CD4-positive, alpha-beta T cell treated with Interleukin-6 at 100 ng/mL for 8 hours (primary cell): ENCODE measurements at places on chromosomes 2 and 18.

DNA sequence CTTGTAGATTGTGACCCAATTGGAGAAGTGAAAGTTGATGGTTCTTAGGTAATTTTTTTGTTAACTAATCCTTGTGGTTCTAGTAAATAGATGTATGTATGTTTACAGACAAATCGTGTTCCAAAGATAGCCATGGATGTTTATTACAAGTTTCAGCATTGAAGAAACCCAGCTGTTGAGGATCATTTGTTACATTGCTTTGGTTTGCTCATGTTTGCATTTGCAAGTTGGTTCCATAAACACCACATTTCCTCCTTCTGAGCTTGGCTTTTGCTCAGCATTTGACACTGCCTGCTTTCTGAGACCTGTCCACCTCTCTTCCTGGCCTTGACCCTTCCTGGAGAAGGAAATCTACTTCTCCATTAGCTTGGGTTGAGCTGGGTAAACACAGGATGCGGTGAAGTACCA is 1.8 kb upstream of the CCDC68 start:
- no peak for DNase-seq

DNA sequence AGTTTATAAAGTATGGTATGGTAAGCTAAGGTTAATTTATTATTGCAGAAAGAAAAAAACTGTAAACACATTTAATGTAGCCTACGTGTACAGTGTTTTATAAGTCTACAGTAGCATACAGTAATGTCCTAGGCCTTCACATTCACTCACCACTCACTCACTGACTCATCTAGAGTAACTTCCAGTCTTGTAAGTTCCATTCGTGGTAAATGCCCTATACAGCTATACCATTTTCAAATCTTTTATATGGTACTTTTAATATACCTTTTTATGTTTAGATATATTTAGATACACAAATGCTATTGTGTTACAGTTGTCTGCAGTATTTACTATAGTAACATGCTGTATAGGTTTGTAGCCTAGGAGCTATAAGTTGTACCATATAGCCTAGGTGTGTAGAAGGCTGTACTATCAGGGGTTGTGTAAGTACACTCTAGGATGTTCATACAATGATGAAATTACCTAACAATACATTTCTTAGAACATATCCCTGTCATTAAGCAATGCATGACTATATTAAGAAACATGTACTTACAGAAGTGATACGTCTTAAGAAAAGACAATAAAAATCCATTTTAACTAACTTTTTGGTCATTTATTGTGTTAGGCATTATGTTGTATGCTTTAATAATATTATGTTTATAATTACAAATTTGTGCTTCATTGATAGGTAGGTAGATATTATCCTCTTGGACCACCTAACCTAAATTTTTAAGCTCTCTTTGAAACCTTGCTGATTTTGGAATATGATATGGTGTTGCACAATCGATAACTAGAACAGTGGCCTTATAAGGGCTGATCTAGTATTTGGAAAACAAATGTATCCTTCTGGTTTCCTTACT is 51.9 kb downstream of the VRK2 start:
- no peak for DNase-seq

DNA sequence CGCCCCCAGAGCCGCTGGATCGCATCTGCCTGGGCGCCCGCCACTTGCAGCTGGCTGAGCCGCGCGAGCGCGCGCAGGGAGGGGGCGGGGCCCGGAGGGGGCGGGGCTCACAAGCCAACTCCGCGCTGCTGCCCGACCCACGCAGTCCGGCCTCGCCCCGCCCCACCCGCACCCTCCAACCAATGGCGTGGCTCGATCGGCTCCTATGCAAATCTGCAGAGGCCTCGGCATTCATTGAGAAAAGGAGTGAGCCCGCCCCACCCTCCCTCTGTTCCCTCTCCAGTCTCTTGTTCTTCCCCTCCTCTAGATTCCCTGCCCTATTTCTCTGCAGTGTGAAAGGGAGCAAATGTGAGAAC is at the start of gene ALK:
Gene ALK (minus strand): TSS at position 27 of the 356 bp plus-strand sequence. CDS start 927 bp downstream, outside the sequence.
- peak; percentile 16 for DNase-seq

DNA sequence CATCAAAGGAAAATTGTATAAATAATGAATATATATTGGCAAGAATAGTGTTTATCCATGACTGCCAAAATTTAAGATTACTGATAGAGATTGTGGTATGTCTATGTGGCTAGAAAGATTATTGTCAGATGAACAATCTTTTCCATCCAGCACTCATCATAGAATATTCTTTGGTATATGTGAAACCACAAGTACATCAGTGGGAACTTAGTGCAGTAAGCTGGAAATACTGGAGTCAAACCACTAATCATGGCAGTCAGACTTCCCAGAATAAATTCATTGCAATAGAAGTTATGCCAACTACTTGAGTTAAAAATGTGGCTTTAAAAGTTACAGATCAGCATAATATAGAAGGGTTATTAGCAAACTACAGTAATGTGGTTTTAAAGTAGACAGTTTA is 310.3 kb downstream of the GULP1 start:
- DNase-seq, result no peak

GRCh38 chr18:74945774-74946545 is 263.0 kb downstream of the PTGR3 start:
- no peak for DNase-seq

DNA sequence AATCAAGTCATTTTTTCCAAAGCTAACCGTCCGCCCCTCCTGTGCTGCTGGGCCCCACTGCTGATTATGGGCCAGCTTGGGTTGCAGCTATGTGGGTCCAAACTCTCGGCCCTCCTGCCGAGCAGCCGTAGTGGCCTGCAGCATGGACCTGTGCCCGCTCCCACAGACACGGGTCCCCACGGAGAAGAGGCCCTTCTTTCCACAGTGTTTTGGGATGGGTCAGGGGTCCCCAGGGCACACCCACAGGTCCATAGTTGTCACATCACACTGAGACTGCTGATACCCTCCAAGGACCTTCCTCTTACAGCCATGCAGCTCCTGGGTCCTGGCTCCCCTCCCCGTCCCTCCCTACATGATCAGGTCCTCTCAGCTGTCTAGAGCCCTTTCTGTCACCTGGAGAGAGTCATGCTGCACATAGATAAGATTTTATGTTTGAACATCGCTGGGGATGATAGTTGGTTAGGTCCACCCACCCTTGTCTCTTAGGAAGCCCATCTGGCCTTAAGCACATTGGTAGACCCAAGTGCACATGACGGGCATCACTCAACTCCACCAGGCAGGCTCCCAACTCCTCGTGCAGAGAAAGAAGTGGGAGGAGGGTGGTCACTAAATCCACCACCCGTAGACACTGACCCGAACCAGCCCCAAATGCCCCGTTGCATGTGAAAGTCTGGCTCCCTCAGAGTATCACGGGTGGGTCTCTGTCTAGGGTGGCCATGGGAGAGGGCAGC is 17.5 kb downstream of the GPR55 start:
- DNase-seq, result no peak

- DNase-seq, result no peak
These were observed 70.3 kb upstream of the IL1R2 start for GRCh38 chr2:101921319-101921952.

- no peak for DNase-seq
These were observed 208.4 kb downstream of the RAD51AP2 start for GRCh38 chr2:17309741-17310339.

GRCh38 chr2:240205348-240205747 is 64.9 kb upstream of the OTOS start:
- DNase-seq, result no peak

- no peak for DNase-seq
These were observed 2187.6 kb upstream of the CELF4 start for GRCh38 chr18:39753178-39753577.

GRCh38 chr2:185381631-185382030 is 357.0 kb upstream of the FSIP2 start:
- DNase-seq, result no peak

DNA sequence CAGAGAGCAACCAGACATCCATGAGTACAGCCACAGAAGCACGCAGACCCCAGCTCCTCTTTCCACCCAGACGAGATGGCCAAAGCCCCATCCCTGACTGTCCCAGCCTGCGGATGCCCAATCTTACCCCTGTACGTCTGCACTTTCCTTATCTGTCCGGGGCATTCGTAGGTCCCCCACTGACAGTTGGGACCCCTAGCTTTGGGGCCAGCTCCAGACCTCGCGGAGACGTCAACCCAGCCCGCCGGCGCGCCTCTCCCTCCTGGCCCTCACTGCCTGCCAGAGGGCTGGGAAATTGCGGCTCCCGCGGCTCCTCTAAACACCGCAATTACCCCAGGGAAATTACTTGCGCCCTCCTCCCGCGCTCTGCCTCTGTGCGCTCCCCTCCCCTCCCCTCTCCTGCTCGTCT is 2.3 kb downstream of the ECEL1 start:
- DNase-seq, result no peak

GRCh38 chr2:104656571-104657163 is 197.2 kb upstream of the POU3F3 start:
- DNase-seq, result no peak

DNA sequence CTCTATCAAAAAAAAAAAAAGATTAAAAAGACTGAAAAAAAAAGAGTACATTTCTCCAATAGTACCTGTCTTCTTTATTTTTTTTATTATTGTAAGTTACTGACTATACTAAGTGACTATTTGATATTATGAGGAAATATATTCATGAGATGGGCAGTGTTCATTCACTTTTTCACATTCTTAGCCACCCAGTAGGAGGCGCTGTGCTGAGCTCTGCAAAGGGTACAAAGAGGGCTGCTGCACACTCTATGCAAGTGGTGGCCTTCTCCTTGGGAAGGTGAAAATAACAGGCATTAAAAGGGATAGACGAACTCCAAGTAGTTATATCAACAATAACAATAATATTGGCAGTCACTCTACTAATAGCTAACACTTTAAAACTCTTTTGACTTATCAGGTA is 1034.9 kb upstream of the FANCL start:
- DNase-seq, result no peak

- DNase-seq, result peak; percentile 63
These were observed 32.3 kb downstream of the DNMT3A start for GRCh38 chr2:25309402-25309801.

DNA sequence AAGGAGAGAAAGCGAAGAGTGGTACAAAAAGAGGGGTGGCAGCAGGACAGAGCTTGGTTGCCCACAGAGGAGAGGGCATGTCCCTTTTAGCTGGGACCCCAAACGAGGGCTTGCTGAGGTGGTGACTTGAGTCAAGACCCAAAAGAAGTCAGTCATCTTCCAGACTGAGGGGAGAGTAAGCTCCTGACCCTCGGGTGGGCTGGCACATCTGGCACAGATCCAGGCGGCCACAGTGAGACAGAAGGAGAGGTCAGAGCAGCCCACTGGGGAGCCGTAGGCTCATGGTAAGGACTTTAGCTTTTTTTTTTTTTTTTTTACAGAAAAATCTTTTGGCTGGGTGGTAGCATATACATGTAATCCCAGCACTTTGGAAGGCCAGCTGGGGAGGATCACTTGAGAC is 77.9 kb upstream of the ST6GAL2 start:
- no peak for DNase-seq

DNA sequence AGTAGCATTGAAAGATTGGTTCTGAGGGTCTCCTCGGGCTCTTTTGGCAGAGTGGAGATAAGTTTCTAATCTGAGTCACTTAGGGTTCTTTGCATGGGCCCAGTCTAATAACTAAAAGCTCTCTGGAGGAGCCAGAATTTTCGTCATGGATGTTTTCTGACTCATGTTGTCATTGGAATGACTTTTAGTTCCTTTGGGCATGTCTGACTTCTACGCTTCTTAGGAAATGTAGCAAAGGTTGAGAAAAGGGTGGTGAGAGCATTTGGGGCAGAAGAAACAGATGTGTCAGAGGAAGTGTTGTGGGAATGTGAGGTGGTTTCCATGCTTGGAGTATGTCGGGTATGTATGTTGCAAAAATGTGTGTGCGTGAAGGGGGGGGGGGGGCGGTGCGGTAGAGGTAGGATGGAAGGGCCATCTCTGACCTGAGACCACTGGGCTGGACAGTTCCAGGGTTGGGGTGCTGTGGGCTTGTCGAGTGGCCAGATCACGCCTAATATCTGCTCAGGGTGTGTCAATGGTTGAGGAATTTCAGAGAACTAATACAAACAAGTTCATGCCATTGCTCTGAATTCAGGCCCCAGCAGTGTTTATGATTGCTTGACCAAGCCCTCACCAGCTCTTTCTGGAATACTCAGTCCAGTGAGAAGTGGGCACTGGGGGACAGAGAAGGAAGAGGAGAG is 26.9 kb downstream of the KLHL29 start:
- no peak for DNase-seq

- no peak for DNase-seq
These were observed 44.6 kb downstream of the CD8B2 start for GRCh38 chr2:106531676-106532214.

DNA sequence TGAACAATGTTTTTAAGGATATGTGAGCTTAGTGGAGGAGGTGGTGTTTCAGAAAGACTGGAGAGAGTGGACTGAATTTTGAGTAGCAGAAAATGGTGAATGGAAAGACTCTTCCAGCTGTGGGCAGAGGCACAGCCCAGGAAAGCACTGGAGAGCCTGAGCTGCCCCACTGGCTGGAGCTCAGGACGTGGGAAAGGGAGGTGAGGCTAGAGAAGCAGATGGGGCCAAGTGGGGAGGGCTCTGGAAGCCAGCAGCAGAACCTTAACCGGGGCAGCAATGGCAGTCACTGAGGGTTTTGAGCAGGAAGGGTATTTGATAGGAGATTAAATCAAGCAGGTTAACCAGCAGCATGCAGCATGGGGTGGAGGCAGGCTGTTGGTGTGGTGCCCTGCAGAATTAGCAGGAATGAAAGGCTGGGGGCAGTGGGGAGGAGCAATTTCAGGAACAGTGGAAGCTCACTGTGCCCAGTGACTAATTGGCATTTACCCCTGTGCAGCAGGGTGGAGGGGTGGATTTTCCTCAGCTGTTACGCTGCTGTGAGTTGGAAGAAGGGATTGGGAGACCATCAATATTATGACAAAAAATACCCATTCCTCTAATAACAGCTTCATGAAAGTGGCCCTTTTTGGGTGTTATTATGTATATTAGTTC is 136.2 kb downstream of the CERS6 start:
- no peak for DNase-seq

DNA sequence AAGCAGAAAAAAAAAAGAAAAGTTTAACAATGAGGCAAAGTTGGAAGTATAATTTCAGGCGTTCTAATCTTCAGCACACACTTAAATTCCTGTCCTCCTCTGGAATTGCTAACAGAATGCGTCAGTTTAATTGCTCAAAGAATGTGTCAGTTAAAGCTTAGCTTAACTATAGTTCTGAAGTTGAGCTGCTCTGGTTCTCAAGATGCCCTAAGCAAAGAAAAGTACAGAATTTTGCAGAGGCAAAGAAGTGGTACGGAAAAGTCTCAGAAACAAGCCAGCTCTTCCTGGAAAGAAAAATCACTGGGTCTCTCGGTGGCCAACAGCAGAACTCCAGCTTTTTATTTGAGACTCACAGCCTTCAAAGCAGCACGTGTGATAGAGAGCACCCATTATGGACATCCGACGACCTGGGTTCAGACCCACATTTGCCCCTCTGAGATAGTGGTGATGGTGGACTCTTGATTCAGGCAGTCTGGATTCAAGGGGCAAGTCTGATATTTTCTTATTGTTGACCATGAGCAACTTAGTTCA is 22.2 kb upstream of the MYO3B start:
- no peak for DNase-seq

DNA sequence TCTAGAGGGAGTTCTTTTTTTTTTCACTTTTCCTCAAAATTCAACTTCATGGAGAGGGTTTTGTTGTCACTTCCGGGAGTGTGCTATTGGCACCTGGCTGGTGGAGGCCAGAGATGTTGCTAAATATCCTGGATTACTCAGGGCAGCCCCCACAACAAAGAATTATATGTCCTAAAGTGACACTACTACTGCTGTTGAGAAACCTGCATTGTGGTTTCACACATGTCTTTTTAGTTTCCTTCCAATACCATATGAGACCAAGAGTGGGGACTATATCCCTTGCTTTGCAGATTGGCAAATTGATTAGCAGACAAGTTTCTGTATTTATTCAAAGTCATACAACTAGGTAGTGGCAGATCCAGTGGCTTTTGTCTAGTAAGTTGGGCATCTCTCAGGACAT is 826.8 kb downstream of the TRIB2 start:
- DNase-seq, result no peak

- DNase-seq, result no peak
These were observed 31.5 kb downstream of the DYNC1I2 start for GRCh38 chr2:171718720-171719119.
